ENCODE measurements at places on chromosomes 12 and 14.
A peak's percentile ranks its signal among the peaks of the same experiment; 100 is the strongest.

GRCh38 chr12:42186793-42187192 lies 42.1 kb upstream of the GXYLT1 start:
- DNase-seq: no peak

GRCh38 chr12:80716696-80717469 lies at the start of gene MYF5:
MYF5 (plus strand) TSS chr12:80716912; CDS start chr12:80717064, 152 bp downstream.
- no peak for DNase-seq

DNA sequence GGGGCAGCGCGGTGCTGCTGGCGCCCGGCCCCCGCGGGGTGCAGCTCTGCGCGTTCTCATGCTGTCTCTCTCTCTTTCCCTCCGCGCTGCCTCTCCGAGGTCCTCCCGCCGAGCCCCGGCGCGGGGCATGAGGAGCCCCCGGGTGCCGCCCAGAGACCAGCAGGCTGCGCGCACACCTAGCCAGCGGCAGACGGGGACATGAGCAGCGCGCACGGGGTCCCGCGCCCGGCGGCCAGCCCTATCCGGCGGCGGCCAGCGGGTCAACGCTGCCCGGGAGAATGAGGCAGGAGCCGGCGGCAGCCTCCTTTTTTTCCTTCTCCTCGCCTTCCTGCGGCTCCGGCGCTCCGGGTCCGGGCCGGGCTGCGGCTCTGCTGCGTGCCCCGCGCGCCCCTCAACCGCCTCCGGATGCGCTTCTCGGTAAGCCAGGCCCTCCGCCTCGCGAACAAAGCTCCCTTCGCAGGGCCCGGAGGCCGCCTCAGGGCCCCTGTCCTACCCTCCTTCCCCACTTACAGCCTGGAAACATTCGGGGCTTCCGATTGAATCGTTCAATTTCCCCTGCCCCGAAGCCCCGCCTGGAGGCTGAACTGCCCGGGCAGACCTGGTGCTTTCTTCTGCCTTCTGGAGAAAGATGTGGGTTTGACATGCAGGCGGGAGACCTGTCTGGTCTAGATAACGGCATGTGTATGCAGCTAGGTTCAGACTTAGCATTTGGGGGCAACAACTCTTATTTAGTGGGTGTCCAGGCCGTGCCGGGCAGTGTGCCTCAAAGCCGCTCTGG lies at the start of gene TUNAR:
Gene TUNAR (plus strand): TSS at position 72 of the 778 bp plus-strand sequence.
- DNase-seq: no peak

- no peak for DNase-seq
These were observed 6.3 kb upstream of the NFE2 start for GRCh38 chr12:54306925-54307741.

DNA sequence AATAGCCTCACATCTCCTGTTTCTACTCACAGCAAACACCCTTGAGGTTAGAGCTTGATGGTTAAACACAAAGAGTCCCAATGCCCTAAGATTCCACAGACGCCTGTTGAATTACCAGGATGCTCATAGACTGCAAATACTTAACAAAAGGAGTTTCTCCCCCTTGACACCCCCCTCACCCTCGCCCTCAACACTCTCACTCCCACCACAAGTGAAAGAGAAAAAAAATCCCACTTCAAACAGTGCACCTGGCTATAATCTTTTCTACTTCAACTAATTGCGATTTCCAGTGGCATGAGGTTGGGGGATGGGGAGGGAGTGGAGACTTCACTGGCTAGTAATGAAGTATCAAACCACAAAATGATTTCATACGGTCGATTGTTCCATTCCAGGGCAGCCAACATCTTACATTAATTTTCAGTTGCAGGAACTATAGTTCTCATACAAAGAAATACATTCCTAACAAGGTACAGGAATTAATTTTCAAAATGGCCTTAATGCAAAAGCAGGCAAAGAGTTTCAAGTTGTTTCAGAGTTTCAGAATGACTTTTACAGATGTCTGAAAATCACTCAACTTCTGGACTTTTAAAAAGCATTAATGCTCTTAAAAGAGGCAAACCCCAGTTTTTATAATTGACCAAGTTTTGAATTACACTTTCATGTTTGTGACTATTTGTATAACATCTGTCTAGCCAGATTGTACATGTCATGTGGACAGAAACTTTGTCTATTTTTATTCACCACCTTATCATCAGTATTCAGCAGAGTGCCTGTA lies 390.7 kb downstream of the C12orf75 start:
- no peak for DNase-seq

DNA sequence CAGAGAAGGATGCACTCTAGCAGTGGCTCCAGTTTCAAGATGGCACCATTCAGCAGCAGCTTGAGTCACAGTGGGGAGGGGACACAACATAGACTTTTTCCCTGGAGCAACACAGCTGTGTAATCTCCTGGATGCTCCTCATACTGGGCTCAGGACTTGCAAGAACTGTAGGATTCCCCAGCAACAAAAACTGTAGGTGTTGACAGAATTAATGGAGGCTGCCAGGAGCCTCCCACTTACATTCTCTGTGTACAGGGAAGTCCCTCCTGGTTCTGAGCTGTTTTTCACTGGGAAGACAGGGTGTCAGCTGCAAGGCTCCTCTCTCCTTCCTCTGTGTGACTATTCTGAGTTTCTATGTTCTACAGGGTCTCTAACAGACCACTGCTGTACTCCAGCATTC lies 217.9 kb downstream of the KIF21A start:
- DNase-seq: no peak

GRCh38 chr14:29822430-29822709 lies 105.3 kb downstream of the PRKD1 start:
- no peak for DNase-seq

- DNase-seq: no peak
These were observed 807 bp downstream of the B4GALNT3 start for GRCh38 chr12:460261-461230.

DNA sequence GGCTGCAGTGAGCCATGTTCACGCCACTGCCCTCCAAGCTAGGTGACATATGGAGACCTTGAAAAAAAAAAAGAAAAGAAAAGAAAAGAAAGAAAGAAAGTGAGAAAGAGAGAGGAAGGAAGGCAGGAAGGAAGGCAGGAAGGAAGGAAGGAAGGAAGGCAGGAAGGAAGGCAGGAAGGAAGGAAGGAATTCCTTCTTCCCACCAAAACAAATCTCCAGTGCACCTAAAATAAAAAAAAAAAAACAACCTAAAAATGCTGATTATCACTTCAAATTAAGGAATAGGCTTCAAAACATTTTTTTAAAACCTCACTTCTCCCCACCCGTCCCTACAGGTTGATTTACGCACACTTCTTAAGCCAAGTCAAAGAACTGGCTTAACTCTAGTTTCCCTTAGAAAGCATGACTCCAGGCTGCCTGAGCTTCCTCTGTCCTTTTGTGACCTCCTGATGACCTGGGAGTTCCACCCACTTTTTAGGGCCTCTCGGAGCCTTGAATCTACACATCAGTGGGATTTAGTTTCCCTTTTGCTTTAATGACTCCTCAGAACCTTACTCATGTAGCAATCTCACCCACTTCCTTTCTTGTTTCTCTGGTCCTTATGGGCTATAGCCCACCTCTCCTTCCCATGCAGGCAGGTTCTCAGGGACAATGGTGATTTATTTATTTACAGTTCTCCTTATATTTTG lies 18.6 kb downstream of the DUSP6 start:
- no peak for DNase-seq

GRCh38 chr12:15693228-15693911 lies 95.8 kb downstream of the EPS8 start:
- no peak for DNase-seq

GRCh38 chr14:21917699-21918436 lies 244.2 kb upstream of the OR4E1 start:
- DNase-seq: peak; percentile 33

GRCh38 chr12:47742253-47742825 lies 16.3 kb downstream of the RAPGEF3 start:
- DNase-seq: peak; percentile 66

DNA sequence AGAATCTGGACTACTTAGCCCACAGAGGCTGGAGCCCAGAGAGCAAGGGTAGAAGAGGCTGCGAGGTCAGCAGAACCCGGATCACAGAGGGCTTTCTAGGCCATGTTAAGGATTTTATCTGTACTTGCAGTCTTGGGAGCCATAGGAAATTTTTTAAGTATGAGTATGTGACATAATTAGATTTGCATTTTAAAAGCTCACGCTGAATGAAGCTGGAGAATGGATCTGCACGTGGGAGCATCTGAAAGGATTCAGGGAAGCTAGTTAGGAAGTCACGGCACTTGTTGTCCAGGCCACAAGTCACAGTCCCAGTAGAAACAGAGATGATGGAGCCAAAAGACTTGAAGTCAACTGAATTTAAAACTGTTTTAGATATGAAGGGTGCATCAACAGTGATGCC lies 14.1 kb downstream of the CORO1C start:
- no peak for DNase-seq

- DNase-seq: no peak
These were observed 859.9 kb upstream of the ATXN7L3B start for GRCh38 chr12:73677520-73678291.

DNA sequence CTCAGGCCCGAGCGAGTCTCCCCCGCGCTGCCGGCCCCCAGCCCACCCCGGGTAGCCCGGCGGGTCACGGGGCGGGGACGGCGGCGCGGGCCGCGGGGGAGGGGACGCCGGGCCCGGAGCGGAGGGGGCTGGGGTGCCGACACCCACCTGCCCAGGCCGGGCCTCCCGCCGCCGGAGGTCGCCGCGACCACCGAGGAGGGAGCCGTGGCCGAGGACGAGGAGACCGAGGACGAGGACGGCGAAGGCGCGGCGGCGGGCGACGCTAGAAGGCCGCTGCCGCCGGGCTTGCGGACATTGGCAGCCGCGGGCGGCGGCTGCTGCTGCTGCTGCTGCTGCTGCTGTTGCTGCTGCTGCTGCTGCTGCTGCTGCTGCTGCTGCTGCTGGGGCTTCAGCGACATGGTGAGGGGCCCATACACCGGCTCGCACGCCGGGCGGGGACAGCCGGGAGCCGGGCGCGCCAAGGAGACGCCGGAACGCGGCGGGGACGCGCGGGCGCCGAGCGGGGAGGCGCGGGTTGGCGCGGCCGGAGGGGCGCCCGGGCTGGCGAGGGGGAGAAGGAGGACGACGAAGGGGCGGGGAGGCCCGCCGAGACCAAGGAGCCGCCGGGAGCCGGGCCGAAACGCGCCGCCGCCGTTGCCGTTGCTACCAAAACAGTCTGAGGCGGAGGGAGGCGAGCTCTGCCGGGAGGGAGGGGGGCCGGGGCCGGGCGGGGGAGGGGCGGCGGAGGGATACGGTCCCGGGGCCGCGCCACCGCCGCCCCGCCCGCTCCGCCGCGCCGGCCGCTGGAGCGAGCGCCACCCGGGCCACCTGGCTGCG lies at the start of gene ATXN2:
Gene ATXN2 (minus strand): TSS at position 679 of the 816 bp plus-strand sequence. CDS start 281 bp downstream, at position 398.
- DNase-seq: peak; percentile 10

- no peak for DNase-seq
These were observed 111.1 kb upstream of the ARHGAP5 start for GRCh38 chr14:31965735-31966598.

DNA sequence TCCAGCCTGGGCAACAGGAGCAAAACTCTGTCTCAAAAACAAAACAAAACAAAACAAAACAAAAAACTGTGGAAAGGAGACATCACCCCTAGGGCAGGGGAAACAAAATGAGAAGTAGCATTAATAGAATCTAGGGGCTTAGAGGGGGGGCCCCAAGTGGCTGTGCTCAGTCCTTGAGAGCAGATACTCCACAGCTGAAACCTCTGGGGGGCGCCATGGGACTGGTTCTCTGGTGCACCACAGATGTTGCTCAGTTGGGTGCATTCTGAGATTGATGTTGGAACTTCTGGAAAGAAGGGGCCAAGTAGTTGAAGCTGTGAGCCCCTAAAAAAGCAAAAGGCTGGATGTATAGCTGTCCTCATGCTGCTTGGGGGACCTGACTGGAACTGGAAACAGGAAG lies 11.8 kb upstream of the SYNE2 start:
- peak; percentile 29 for DNase-seq

Data from activated CD4-positive, CD25-positive, alpha-beta regulatory T cell treated with anti-CD3 and anti-CD28 coated beads, Interleukin-2, amount 50 U/mL, for 16 hours (primary cell).